ENCODE measurements at places on chromosomes 1 and 21.

GRCh38 chr1:164830628-164831027, 271.6 kb downstream of the PBX1 start:
- no peak for DNase-seq

GRCh38 chr21:43611598-43612369, 47.5 kb downstream of the HSF2BP start:
- DNase-seq = no peak

GRCh38 chr1:196678510-196678884, 26.7 kb downstream of the CFH start:
- no peak for DNase-seq

DNA sequence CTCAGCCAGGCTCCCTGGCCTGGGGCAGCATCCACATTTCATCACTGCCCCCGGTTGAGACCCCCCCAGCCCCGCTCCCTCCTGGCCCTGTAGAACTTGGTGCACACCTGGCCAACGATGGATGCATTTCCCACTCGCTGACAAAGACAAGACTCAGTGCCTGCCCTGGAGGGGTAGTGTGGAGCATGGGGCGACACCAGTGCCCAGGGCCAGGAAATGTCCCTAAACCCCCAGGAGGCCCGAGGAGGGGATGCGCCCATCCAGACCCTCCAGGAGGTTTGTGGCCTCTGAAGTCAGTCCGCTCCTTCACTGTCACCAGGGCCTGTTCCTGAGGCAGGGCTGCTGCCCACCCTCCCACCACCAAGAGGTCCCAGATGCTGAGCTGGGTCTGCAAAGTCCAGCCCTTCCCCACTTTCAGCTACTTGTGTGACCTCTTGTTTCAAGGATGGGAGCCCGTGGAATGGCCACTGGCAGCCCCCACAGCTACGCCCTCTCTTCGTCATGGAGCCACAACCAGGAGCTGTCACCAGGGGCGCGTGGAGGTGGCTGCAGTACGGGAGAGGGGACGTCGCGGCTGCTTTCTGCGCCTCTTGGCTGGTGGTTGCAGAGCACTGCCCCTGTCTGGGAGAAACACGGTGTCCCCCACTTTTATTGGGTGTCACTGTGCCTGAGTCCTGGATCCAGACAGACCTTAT, 35.7 kb downstream of the AJAP1 start:
- DNase-seq = no peak

DNA sequence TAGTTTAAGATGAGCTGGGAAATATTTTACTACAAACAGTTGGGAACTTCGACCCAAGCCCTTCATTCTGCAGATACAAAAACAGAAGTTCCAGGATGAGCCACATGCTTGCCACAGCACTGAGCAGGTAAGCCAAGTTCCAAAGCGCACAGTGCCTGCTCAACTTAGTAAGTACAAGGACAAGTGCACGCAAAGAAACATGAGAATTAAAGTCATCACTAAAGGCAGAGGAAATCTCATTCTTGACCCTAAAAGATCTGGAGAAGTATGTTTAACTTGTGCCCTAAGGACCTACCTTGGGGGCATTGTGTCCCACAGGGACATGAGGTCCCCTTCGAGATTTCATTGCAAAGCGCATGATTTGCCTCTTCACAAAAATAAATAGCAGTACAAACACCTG, 1.2 kb upstream of the UBAP2L start:
- DNase-seq = no peak

GRCh38 chr1:212690816-212691403, 8.7 kb downstream of the BATF3 start:
- DNase-seq = no peak

DNA sequence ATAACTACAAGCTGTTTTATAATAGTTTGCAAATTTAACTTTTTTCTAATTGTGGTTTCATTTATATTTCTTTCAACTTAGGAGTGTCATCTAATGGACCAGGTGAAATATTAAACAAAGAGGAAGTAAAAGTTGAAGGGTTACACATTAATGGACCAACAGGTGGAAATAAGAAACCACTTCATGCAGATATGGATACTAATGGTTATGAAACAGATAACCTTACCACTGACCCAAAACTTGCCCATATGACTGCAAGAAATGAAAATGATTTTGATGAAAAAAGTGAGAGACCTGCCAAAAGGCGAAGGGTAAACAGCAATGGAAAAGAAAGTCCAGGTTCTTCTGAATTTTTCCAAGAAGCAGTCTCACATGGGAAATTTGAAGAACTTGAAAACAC, 59.7 kb downstream of the MIER1 start:
- no peak for DNase-seq

DNA sequence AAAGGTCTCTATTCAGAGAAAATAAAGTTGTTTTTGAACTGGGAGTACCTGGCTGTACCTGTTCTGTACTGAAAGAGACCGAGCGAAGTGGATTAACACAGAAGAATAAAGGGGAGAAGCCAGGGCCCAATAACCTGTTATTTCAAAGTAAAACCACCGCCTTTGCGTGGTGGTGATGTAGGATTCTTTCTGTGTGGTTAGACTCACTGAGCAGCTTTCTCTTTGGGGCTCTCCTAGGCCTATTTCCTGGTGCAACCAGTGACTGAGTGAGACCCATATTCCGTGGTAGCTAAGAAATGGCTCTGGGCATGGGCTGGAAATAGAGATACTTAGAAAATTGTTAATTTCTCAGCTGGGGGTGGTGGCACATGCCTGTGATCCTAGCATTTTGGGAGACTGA, 99.9 kb downstream of the XCL2 start:
- DNase-seq = no peak

GRCh38 chr1:31700468-31701090, 3.2 kb downstream of the COL16A1 start:
- DNase-seq = no peak

DNA sequence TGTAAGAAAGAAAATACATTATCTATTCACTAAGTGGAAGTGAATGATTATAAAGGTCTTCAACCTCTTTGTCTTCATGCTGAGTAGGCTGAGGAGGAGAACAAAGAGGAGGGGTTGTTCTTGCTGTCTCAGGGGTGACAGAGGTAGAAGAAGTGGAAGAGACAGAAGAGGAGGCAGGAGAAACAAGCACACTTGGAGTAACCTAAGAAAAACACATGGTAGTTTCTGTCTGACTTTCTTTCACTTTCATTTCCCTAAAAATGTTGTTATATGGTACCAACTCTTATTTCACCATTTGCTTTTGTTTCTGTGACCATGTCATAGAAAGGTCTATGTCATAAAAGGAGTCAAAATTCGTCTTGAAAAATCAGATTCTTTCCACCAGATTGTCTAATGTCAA, 696.6 kb upstream of the BRINP3 start:
- DNase-seq = no peak

GRCh38 chr1:191798178-191798577, 360.1 kb upstream of the RGS18 start:
- no peak for DNase-seq

GRCh38 chr1:107966550-107966949, 1.6 kb upstream of the VAV3 start:
- DNase-seq = no peak

- no peak for DNase-seq
Measured at GRCh38 chr21:32285476-32285875, 6.6 kb upstream of the MIS18A start.

- DNase-seq = no peak
Measured at GRCh38 chr1:2925918-2926317, 95.3 kb upstream of the ACTRT2 start.

- DNase-seq = no peak
Measured at GRCh38 chr1:63327417-63328054, 5.2 kb downstream of the FOXD3 start.

DNA sequence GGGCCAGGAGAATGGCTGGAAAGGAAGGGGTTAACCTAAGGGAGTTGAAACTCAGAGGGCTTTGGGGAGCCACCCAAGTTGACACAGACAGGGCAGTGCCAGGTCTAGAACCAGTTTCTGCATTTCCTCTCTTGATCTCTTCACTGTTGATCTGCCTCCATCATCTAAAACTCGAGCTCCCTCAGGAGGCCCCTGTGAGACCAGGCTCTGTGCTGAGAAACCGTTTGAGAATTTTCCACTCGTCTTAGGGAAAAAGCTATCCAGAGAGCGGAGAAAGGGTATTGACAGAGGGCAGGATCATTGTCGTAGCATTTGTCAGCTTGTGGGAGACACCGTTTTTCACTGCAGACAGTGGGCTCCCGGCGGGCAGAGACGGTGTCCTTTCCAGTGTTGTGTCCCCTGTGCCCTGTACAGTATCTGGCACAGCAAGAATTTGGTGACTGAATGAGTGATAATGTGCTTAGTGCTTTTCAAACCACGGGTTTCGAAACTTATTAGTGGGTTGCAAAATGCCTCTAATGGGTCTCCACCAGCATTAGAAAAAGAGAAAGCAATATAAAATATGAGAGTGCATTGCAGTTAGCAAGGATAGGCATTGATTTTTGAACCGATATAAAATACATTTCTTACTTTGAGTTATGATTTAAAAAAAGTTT, 31.1 kb downstream of the PROK1 start:
- no peak for DNase-seq

GRCh38 chr1:203628201-203629015, 1.8 kb downstream of the ATP2B4 start:
- no peak for DNase-seq

DNA sequence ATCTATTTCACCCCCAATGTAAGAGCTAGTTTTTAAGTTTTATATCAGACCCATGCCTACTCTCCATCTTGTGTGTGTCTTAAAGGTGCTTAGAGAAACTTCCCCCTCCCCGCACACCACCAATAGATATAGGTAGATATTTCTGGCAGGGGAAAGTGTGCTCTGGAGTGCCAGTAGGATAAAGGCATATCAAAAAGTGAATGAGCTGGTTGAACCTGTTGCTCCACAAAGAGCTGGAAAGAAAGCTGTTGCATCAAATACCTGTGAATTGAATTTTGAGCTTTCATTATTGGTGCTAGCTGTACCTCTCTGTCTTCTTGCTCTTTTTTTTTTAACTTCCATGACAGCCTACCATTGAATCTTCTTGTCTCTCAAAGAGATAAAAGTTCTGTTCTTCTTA, 32.8 kb downstream of the ARID1A start:
- no peak for DNase-seq

GRCh38 chr1:217871955-217872354, 240.8 kb downstream of the SPATA17 start:
- DNase-seq = no peak

GRCh38 chr1:199089393-199090122, 450.7 kb downstream of the PTPRC start:
- peak; percentile 19 for DNase-seq

- DNase-seq = no peak
Measured at GRCh38 chr21:38422082-38422481, 76.2 kb downstream of the ERG start.

GRCh38 chr1:10399444-10399941, 629 bp downstream of the PGD start:
- no peak for DNase-seq

- no peak for DNase-seq
Measured at GRCh38 chr1:26372039-26372438, 511 bp downstream of the ZNF683 start.

GRCh38 chr1:208500375-208500774, 256.2 kb upstream of the PLXNA2 start:
- DNase-seq = no peak

DNA sequence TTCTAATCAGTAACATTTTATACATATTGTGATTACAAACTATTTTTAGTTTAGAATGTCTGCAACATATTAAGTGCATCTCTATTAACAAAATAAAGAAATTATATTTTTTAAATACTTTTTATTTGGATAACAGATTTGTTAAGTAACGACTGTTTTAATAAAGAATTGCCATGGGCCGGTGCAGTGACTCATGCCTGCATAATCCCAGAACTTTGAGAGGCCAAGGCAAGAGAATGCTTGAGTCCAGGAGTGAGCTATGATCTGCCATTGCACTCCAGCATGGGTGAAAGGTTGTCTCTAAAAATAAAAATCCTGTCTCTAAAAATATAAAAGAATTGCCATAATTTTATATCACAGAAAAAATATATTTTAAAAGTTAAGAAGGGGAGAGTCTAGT, 4.1 kb downstream of the LRRIQ3 start:
- no peak for DNase-seq

DNA sequence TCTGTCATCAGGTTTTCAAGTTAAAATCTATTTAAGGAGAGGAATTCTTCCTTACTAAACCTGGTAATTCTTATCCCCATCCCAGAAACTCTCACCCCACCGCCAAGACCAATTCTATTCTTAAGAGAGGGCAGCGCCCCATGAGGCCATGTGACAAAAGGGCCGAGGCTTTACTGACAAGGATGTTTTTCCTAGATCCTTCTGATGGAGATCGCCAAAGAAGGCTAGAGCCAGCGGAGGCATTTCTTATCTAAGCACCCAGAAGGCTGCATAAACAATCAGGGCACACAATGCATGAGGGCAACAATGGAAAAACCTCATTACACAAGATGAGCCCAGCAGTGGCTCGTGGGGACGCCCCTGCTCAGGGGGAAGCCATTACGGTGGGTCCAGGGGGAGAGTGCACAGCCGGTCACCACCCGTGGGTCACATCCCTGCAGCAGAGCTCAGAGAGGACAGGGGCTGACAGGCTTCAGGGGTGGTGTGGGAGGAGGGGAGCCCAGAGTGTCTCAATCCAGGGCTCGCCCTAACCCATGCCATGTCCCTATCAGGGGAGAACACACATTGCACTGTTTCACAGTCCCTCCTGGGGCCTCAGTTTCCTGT, 88.7 kb downstream of the ITPKB start:
- no peak for DNase-seq

GRCh38 chr1:207853372-207853757, 57.6 kb downstream of the CD34 start:
- DNase-seq = no peak

- no peak for DNase-seq
Measured at GRCh38 chr1:71657891-71658679, 577.2 kb upstream of the ZRANB2 start.

DNA sequence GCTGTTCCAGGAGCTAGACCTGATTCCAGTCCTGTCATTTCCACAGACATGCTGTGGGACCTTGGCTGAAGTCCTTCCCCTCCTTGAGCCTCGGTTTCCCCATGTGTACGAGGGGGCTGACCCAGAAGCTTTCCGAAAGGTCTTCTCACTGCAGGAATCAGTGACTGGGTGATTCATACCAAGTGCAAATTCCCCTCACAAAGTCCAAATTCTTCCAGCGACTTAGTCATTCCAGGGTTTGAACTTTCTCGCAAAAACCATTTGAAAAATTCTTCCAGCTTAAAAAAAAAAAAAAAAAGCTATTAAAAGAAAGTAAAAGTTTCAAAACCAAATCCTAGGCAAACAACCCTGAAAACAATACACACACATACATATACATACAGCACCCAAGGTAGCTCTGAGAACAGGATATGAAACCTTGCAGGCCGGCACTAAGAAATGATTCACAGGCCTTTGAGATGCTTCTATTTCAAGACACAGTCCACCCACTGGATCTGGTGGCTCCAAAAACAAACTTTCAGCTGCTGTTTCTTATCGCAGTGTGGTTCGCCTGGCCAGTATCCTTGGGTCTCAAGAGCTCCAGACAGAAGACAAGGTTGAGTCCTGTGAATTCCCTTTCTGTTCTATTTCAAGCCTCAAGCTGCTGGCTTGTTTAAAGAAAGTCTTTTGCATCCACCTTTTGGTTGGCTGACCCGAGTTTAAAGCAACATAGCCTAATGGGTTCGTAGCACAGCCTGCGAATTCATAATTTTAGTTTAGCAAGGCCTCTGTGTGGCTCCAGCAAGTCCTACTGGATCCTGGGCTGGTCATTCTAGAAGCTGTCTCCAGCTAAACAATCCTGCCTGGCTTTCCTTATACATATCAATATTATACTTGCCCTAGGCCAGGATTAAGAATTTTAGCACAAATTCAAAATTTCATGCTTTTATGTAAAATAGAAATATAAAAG, 18.0 kb upstream of the ID3 start:
- DNase-seq = no peak
